ENCODE measurements at places on chromosomes 3 and 15. TPM values are rescaled to one million over a fixed set of nuclear protein-coding genes. Genes with fewer than 3 reads are reported as not detected.

GRCh38 chr15:67927501-67928168 is 87.8 kb upstream of the RNU6-1 start:
- H3K4me3 ChIP-seq, result no peak overlapping the region
- H3K27ac ChIP-seq, result no peak overlapping the region
- no peaks in the 10 kb centered on the region for H3K27me3 ChIP-seq
- H3K4me1 ChIP-seq, result no peaks in the 10 kb centered on the region
- no peak for DNase-seq

DNA sequence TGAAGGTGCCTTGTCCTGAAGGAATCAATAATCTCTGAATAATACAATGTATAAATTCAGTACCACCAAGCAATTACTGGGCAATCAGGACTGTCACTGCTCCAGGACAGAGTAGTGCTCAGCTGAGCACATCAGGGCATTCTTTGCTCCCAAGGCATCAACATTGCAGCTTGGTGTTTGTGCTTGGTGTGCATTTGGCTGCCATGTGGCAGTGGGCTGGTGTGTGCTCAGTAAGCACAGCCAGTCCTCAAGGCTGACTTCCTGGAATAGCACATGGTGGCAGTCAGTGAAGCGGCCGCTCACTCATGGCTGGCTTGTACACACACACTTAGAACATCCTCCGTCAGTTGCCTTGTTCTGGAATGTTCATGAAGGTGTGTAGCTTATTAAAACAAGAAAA is 217.0 kb downstream of the EPHB1 start:
- no peak for DNase-seq
- H3K27ac ChIP-seq, result no peak overlapping the region
- no peak overlapping the region for H3K4me3 ChIP-seq
- H3K36me3 ChIP-seq, result no peaks in the 10 kb centered on the region
- H3K4me1 ChIP-seq, result no peaks in the 10 kb centered on the region

DNA sequence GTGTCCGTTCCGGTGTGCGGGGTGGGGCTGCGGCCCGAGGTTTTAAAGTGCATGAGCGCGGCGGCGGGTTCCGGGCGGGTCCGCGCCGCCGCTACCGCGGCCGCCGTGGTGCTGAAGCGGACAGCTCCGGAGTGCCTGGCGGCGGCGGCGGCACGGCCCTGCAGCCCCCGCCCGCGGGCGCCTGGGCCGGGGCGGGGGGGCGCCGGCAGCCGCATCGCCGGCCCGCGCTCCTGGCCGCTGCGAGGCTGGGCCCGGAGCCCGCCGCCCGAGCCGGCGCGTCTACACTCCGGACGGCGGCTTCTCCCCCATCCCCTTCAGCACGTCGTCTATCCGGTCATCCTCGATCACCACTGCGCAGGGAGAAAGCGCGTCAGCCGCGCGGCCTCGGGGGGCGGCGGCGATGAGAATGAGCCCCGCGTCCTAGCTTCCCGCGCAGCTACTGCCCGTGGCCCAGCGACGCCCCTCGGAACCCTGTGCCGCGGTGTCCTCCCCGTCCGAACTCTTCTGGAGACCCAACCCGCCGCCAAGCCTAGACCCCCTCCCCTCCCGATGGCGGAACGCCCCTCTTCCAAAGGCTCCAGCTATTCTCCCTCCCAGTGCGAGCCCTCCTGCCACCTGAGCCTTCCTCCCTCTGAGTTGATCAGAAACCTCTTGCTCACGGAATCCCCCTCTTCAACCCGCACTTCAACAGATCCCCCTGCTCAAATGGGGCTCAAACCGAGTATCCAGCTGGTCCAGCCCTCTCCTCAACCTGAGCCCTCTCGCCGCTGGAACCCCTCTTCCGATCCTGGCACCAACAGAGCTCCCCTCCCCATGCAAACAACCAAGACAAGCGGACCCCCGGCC is 1.3 kb downstream of the CAMK2N2 start:
- no peak overlapping the region for H3K4me3 ChIP-seq
- peaks cover 24% of the 10 kb centered on the region for H3K4me1 ChIP-seq
- no peaks in the 10 kb centered on the region for H3K27me3 ChIP-seq
- H3K27ac ChIP-seq, result no peak overlapping the region
- H3K36me3 ChIP-seq, result no peaks in the 10 kb centered on the region

- H3K36me3 ChIP-seq, result no peaks in the 10 kb centered on the region
- no peaks in the 10 kb centered on the region for H3K4me1 ChIP-seq
- no peaks in the 10 kb centered on the region for H3K27me3 ChIP-seq
Measured at GRCh38 chr3:44905446-44906157, 31.2 kb downstream of the TGM4 start.

GRCh38 chr3:24835510-24835909 is 340.9 kb upstream of the THRB start:
- H3K36me3 ChIP-seq, result no peaks in the 10 kb centered on the region
- no peak overlapping the region for H3K4me3 ChIP-seq
- no peak for DNase-seq
- H3K4me1 ChIP-seq, result no peaks in the 10 kb centered on the region
- H3K27ac ChIP-seq, result no peak overlapping the region
- H3K27me3 ChIP-seq, result peaks cover 19% of the 10 kb centered on the region

GRCh38 chr3:32459450-32459849 is 43.2 kb downstream of the CMTM6 start:
- no peak overlapping the region for H3K4me3 ChIP-seq
- no peaks in the 10 kb centered on the region for H3K27me3 ChIP-seq
- H3K4me1 ChIP-seq, result no peaks in the 10 kb centered on the region

- no peak for DNase-seq
- no peak overlapping the region for H3K4me3 ChIP-seq
- H3K27ac ChIP-seq, result no peak overlapping the region
- no peaks in the 10 kb centered on the region for H3K27me3 ChIP-seq
Measured at GRCh38 chr3:23657647-23658046, 148.1 kb upstream of the UBE2E1 start.

- no peaks in the 10 kb centered on the region for H3K4me1 ChIP-seq
- no peak overlapping the region for H3K4me3 ChIP-seq
- no peaks in the 10 kb centered on the region for H3K36me3 ChIP-seq
Measured at GRCh38 chr3:183411216-183411922, 17.1 kb downstream of the MCF2L2 start.

- H3K36me3 ChIP-seq, result no peaks in the 10 kb centered on the region
- H3K4me1 ChIP-seq, result peaks cover 6% of the 10 kb centered on the region
- H3K27me3 ChIP-seq, result no peaks in the 10 kb centered on the region
Measured at GRCh38 chr3:47250309-47251060, 32.1 kb downstream of the KIF9 start.

GRCh38 chr3:52471371-52472238 is 16.2 kb downstream of the NISCH start:
- no peak overlapping the region for H3K4me3 ChIP-seq
- no peaks in the 10 kb centered on the region for H3K4me1 ChIP-seq
- H3K36me3 ChIP-seq, result peaks cover 26% of the 10 kb centered on the region
- H3K27me3 ChIP-seq, result no peaks in the 10 kb centered on the region
- DNase-seq, result no peak
- H3K27ac ChIP-seq, result no peak overlapping the region

DNA sequence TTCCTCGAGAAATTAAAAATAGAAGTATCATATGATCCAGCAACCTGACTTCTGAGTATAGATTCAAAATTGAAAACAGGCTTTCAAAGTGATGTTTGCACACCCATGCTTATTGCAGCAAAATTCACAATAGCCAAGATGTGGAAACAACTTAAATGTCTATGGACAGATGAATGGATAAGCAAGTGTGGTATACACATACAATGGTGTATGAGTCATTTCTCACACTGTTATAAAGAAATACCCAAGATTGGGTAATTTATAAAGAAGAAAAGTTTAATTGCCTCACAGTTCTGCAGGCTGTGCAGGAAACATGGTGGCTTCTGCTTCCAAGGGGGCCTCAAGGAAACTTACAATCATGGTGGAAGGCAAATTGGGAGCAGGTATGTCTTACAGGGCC is 100.8 kb downstream of the KLF13 start:
- no peaks in the 10 kb centered on the region for H3K36me3 ChIP-seq
- DNase-seq, result no peak
- H3K27ac ChIP-seq, result no peak overlapping the region
- H3K4me1 ChIP-seq, result no peaks in the 10 kb centered on the region

GRCh38 chr15:66014635-66015182 is 145.4 kb downstream of the RAB11A start:
- DNase-seq, result no peak
- H3K36me3 ChIP-seq, result no peaks in the 10 kb centered on the region
- no peak overlapping the region for H3K27ac ChIP-seq
- no peaks in the 10 kb centered on the region for H3K27me3 ChIP-seq
- no peak overlapping the region for H3K4me3 ChIP-seq

Gene ADAMTS17
- total RNA-seq, result 4.2 TPM

Gene ZPLD1
- total RNA-seq, result not detected
